ENCODE measurements at places on chromosomes 5 and 9.
A peak's percentile ranks its signal among the peaks of the same experiment; 100 is the strongest.

GRCh38 chr5:38709678-38710306, 136.0 kb upstream of the OSMR start:
- no peak for DNase-seq

DNA sequence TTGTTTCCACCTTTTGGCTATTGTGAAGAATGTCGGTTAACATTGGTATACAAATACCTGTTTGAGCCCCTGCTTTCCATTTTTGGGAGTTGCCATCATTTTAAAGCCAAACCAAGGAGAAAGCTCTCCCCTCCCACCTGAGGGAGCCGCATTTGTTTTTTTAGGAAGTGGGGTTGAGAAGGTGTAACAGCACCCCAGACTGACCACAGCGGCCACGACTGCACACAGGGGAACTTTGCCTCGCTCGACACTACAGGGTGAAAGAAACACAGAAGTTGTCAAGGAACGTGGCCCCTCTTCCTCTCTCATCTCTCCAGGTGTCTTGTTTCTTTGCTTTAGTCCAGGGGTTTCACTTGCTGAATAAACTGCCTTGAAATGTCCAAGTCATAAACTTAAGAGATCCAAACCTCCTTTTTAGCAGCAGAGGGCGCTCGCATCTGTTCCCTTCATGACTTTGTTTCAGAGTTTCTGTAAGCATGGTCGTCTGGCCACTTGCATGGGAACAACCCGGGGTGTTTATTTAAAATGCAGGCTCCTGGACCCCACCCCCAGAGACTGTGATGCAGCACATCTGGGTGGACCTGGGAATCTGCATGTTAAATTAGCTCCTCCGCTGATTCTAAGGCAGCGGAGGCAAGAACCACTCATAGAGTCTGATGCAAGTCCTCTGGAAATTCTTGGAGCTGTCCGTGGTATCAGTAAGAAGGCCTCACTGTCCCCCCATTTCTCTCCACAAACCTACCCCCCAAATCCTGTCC, 2.1 kb upstream of the TTLL11 start:
- DNase-seq: peak; percentile 49

- no peak for DNase-seq
Measured at GRCh38 chr9:125922854-125923253, 175.7 kb downstream of the PBX3 start.

DNA sequence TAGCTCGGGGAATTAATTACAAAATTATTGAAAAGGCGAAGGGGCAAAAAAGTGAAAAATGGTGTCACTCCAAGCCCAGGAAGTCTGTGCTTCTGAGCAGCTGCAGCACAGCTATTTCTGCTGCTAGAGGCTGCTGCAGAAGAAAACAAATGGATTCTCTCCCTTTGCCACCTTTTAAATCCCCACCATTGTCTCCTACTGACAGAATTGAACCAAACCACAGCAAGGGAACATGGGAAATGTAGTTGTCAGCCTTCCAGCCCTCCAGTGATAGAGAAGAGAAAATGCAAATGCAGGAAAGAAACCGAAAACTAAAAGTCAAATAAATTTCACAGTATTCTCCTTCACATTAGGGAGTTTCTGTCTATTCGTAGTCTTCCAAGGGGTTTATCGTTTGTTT, 33.4 kb upstream of the CDC42SE2 start:
- DNase-seq: no peak

GRCh38 chr5:81192373-81192750, 40.8 kb upstream of the CKMT2 start:
- no peak for DNase-seq

Data from stimulated activated naive CD8-positive, alpha-beta T cell treated with anti-CD3 and anti-CD28 coated beads, Interleukin-15, Interleukin-2, amounts not matched to agents 100 U/mL and 50 U/mL, for 24 hours (primary cell).